ENCODE measurements at places on chromosomes 13 and 19.

DNA sequence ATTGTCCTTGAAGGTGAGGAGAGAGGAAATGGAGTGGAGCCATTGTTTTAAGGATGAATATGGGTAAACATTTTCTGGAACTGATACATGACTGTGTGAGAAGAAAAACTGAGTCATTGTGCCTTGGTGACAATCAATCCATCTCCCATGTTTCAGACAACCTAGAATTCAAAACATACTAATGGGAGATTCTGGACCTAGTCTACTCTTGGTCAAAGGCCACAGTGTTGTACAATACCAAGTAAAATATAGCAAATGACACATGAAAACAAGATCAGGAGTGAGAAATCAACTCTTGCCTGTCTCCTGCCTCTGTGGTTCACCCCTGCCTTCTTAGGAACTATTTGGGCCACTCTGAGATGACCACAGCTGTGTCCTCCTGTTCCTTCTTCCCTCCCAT, 13.1 kb downstream of the CEBPA start:
- DNase-seq = no peak

- DNase-seq = no peak
Measured at GRCh38 chr19:48403606-48404005, 10.1 kb downstream of the GRIN2D start.

DNA sequence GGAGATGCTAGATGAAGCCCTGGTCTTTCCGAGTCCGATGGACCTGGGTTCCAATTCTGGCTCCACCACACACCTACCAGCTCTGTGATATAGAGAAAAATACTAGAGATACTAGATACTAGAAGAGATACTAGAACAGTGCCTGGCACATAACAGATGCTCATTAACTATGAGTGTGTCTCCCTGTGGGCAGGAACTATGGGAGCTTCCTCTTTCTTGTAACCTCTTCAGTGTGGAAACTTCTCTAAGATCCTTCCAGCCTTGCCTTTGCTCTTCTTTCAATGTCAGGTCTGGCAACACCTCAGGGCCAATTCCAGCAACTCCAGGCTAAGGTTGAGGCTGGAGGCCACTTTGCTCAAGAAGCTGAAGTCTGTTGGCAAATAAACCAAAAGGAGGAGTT, 143.9 kb downstream of the KATNAL1 start:
- DNase-seq = no peak

- no peak for DNase-seq
Measured at GRCh38 chr19:42512743-42513304, 15.5 kb downstream of the CEACAM1 start.

DNA sequence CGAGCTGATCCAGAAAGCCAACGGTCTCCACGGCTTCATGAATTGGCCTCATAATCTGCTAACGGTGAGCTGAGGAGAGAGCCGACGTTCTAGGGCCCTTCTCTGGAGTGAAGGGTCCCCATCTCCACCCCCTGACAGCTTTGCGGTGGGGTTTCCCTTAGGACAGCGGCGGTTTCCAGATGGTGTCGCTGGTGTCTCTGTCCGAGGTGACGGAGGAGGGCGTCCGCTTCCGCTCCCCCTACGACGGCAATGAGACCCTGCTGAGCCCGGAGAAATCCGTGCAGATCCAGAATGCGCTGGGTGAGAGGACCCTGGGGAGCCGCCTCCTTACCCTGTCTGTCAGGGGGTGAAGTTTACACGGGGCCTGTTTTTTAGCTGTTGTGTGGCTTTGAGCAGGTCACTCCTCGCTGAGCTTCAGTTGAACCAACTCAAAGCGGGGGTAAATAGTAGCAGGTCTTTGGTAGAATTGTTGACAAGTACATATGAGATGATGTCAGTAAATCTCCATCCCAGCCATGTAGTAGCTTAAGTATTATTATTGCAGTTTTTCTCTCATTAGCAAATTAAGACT, 801 bp downstream of the QTRT1 start:
- DNase-seq = no peak

- DNase-seq = no peak
Measured at GRCh38 chr19:33214596-33214995, 11.1 kb downstream of the SLC7A10 start.

DNA sequence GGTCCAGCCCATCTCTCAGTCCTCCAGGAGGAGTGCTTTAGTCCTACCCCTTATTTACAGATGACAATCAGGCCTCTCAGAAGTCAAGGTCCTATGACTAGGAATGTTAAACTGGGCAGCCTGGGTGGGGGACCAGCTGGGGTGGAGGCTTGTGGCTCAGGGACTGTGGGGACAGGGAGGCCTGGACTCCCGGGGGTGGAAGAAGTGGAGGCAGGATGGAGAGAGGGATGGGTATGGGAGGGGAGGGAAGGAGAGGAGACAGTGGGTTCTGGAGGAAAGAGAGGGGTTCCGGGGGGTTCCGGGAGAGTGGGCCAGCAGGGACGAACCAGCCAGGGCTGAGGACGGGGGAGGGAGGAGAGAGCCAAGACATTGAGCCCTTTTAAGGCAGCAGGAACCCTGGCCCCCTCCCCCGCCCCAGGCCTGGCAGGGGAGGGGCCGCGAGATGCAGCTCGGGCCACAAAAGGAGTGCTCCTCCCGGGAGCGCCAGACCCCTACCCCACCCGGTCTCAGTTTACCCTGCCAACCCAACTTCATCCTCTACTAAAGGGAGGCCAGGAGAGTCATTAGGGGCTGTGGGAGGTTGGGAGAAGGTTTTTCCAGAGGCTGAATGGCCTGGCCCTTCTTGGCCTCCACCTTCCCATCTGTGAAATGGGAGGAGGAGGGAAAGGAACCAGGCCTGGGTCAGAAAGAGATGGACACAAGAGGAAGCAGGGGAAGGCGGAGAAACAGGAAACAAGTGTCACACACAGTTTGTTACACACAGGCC, 1.7 kb downstream of the DMPK start:
- DNase-seq = no peak

GRCh38 chr19:57362997-57363687, at the start of the genes TRAPPC2B and ZNF547:
Gene TRAPPC2B (plus strand): TSS chr19:57363551. CDS start chr19:57364834, 1,283 bp downstream.
Gene ZNF547 (plus strand): TSS chr19:57363551. CDS start chr19:57368556, 5,005 bp downstream.
- peak; percentile 95 for DNase-seq

- no peak for DNase-seq
Measured at GRCh38 chr19:3183721-3184641, 1.7 kb upstream of the NCLN start.

DNA sequence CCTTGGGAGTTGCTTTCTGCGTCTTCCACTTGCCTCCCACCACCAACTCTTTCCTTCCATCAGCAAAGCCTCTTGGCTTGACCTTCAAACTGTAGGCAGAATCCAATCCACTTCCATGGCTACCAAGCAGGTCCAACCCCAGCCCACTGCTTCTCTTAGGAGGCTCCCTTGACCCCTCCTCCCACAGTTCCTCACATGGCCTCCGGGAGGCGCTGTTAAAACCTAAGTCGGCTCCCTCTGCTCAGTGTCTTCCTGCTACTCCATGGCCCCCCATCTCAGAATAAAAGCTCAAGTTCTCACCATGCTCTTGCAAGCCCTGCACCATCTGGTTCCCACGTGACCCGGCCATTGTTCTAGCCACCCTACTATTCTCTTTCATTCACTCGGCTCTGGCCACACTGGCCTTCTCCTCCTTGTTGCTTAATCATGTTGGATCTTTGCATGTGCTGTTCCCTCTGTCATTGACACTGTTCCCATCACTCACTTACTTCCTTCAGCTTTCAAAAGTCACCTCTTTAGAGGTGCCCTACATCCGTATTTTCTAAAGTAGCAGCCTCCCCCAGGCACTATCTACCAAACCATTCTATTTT, 7.5 kb downstream of the IZUMO2 start:
- DNase-seq = no peak

DNA sequence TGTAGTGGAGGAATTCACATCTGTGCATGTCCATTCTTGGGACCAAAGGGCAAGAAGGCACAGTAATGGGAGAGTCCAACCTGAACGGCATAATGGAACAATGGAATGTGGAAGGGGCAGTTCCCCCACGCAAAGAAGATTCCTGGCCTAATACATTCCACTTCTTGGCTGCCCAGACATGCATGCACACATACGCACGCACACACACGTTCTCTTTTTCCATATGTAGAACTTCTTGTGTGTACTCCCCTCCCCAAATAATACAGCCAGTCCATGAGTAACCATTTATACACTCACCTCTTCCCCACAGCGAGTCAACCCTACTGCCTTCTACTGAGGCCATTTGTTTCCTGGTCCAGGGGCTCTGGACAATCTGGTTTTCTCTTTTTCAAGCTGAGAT, 6.0 kb upstream of the STK24 start:
- no peak for DNase-seq

- no peak for DNase-seq
Measured at GRCh38 chr13:90321281-90321931, 1026.1 kb upstream of the MIR17HG start.

GRCh38 chr19:35006342-35006998, 6.3 kb downstream of the GRAMD1A start:
- DNase-seq = no peak

GRCh38 chr13:98228661-98229341, 51.7 kb upstream of the RNF113B start:
- DNase-seq = no peak

GRCh38 chr13:20684546-20684945, 19.0 kb upstream of the IL17D start:
- DNase-seq = no peak

DNA sequence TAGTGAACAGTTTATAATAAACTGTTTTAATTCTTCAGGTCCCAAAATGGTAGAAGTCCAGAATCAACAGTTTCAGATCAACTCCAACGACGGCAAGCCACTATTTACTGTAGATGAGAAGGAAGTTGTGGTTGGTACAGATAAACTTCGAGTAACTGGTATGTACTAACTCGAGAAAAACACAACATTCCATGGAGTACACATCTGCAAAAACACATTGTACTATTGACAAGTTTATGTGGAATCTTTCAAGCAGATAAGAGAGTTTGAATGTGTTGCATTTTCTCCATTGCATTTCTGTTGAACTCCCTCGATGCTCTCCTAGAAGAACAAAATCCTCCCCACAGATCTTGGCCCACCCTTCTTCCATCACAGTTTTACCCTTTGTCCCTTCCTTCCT, 98.5 kb downstream of the SGCG start:
- no peak for DNase-seq

- DNase-seq = no peak
Measured at GRCh38 chr13:26966701-26967080, 204.9 kb downstream of the USP12 start.

GRCh38 chr13:43787518-43787891, 733 bp upstream of the ENOX1 start:
- DNase-seq = no peak

DNA sequence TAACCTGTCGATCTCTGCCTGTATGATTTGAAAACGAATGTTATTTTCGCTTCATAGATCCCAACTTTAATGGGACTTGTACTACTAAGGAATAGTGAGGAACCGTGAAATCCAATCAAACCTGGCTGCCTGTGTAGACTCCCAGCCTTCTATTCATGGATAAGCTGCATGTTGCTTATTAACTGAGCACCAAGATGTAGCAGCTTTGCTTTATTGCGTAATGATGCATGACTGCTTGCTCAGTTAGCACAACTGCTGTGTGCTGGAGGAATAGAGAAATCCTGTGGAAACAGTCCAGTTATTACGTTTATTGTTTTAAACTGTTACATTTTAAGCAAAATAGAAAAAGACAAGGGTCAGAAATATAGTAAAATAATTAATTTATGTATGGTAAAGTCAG, 108.2 kb downstream of the SHISA2 start:
- DNase-seq = no peak

GRCh38 chr19:6032827-6033226, 54.9 kb upstream of the RANBP3 start:
- no peak for DNase-seq

GRCh38 chr19:19039901-19040300, 6.5 kb downstream of the ARMC6 start:
- DNase-seq = no peak

DNA sequence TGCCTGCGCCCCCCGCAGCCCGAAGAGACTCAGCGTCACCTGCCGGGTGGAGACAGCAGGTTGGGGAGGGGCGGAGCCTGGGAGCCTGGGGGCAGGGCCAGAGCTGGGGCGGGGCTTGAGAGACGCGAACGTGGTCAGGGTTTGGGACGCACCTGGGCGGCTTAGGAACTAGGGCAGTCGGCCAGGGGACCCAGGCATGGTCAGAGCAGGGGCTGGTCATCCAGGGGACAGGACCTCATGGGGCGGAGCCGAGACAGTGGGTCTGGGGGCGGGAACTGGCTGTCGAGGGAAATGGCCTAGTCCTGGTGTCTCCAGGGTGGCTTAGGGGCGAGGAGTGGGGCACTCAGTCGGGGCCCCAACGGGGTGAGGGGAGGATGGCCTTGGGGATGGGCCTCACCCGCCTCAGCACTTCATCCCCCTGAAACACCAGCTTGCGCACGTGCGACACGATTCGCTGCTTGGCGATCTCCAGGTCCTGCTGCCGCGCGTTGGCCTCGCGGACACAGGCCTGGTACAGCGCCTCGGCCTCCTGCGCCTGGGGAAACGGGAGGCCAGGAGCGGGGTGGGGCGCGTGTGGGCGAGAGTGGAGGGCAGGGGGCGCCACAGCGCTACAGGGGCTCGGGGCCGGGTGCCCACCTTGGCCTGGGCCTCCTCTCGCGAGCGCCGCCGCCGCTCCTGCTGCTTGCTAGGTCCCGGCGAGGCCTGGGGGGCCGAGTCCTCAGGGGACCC, 5.8 kb downstream of the GMIP start:
- DNase-seq = no peak

DNA sequence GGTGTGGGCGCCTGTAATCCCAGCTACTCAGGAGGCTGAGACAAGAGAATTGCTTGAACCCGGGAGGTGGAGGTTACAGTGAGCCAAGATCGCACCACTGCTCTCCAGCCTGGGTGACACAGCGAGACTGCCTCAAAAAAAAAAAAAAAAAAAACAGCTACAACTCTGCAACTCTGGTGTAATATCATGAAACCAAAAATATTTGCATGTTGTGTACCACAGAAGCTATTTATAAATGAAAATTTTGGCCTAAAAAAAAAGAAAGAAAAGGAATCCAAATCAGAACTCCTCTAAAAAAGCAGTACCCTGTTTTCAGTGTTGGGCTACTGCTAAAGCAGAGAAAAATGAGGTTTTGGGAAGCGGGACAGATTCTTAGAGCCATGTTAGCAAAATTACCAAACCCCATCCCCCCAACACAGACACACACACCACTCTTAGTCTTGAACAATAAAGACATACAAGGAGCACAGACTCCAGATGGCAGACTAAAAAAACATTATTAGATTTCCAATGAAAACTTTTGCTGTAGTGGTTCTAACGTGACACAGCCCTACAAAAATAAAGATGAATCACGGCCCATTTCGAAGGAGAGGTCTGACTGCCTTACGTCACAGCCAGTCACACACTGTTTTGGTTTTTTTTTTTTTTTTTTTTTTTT, 51.5 kb downstream of the INSR start:
- DNase-seq = no peak

- no peak for DNase-seq
Measured at GRCh38 chr19:46784262-46785053, 3.9 kb downstream of the SLC1A5 start.

GRCh38 chr19:33676999-33677665, 55.4 kb downstream of the CHST8 start:
- no peak for DNase-seq

- DNase-seq = no peak
Measured at GRCh38 chr19:13063461-13064091, 39.1 kb downstream of the LYL1 start.

GRCh38 chr13:47190696-47191305, 293.9 kb upstream of the HTR2A start:
- DNase-seq = no peak

Data from NCI-H2081 treated with DMSO at 0.1 percent for 48 hours (cell line).